ENCODE measurements at places on chromosomes 13 and 19.

DNA sequence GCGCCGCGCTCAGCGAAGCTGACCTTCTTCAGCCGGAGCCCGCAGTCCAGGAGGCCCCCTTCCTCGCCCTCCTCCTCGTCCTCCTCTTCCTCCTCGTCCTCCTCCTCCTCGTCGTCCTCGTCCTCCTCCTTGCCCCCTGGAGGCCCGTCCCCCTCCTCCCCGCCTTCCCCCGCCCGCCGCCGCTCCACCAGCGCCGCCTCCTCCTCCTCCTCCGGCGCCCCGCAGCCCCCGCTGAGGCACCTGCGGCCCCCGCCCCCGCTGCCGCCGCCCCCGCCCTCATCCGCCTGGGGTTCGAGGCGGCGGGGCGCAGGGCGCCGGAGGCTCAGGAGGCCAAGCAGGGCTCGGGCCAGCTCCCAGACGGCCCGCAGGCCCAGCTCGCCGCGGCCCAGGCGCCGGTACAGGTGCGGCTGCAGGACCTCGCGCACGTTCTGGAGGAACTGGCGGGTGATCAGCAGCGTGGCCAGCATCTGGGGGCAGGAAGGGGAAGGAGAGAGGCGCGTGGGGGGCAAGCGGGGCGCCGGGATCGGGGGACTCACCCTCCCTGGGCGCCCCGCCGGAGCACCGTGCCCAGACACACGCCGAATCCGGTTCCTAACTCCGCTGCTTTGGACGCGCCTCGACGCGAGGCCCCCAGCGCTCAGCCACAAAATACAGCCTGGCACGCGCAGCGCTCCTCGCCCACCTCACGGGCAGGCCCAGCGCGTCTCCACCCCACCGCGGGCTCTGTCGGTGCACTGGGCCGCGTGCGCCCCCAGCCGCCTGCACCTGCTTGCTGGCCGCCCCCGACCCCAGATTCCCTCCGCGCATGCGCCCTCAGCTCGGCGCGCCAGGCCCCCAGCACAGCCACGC lies 5.9 kb downstream of the ANO8 start:
- DNase-seq, result no peak

- DNase-seq, result no peak
Measured at GRCh38 chr19:56834564-56835375, 5.8 kb downstream of the PEG3 start.

- DNase-seq, result no peak
Measured at GRCh38 chr13:84812078-84812477, 929.8 kb upstream of the SLITRK1 start.

- DNase-seq, result no peak
Measured at GRCh38 chr13:105047676-105048295, 1487.7 kb downstream of the EFNB2 start.

DNA sequence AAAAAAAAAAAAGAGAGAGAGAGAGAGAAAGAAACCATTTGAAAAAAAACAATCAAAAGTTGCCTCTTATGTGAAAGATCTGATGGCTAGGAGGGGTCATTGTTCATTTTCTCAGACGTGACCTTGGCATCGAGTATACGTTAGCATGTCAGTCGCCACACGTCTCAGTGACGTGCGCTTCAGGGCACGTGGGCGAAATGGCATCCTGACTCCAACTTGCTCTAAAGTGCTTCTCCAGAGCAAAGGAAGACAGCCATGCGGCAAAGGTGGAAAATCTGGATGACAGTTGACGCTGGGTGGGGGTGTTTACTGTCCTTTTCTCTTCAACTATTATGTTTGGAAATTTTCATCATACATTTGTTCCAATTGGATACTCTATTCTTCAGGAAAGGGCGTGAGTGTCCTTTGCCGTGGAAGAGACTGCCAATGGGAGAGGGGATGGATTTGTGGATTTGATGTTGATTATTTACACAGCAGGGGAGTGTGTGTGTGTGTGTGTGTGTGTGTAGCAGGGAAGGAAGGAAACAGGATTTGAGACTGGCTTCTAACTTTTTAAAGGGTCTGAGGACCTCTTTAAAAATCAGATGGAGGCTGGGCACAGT lies 25.0 kb downstream of the KLF2 start:
- DNase-seq, result no peak
